ENCODE measurements at places on chromosomes 6 and 20.

DNA sequence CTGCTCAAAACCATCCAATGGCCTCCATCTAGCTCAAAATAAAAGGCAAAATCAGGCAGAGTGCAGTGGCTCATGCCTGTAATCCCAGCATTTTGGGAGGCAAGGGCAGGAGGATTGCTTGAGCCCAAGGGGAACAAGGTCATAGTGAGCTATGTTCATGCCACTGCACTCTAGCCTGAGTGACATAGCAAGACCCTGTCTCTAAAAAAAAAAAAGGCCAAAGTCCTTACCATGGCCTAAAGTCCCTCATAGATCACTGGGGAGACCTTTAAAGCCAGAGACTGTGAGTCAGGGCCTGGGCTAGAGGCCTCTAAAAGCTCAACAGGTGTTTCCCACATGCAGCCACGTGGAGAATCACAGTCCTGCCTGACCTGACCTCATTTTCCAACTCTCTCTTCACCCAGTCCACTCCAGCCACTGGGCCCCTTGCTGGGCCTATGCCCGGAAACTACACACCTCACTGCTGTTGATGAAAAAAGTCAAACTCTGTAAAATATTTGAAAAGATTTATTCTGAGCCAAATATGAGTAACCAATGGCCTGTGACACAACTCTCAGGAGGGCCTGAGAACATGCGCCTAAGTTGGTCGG, 28.2 kb upstream of the TAB2 start:
- DNase-seq, result no peak

DNA sequence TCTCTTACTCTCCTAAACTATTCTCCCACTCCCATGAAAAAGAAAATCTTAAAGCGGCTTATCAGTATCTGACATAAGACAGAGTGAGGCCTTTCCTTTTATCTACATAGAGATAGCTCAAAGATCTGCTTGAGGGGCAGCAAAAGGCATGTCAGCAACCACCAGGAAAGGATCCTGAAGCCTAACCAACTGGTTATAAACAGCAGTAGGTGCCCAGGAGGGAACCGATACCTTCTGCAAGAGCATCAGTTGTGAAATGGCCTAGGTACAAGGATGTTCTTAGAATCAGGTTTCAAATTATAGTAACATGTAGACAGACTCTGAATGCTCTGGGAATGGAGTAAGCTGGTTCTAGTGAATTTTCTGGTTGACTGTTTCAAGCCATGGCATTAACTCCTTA, 21.4 kb downstream of the JARID2 start:
- no peak for DNase-seq

- no peak for DNase-seq
Observed at GRCh38 chr20:8227293-8227692, 95.2 kb downstream of the PLCB1 start.

DNA sequence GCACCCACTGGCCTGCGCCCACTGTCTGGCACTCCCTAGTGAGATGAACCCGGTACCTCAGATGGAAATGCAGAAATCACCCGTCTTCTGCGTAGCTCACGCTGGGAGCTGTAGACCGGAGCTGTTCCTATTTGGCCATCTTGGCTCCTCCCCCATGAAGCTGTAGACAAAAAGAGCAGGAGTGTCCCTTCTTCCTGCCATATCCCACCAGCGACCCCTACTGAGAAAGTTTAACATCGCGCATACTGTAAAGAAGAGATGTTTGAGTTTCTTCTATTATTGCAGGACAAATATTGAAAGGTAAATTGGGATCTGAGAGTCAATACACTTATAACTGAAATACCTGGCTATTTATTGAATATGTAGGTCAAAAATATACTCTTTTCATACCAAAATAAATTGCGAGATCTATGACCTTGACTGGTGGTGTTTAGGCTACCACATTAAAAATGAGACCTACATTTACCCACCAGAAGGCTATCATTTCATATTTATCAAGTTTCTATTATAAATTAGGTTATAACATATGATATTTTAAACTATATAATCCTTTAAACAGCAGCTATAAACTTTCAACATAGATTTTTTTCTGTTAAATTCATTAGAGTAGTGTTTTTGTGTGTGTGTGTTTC, 586.3 kb downstream of the HTR1B start:
- DNase-seq, result peak; percentile 18

DNA sequence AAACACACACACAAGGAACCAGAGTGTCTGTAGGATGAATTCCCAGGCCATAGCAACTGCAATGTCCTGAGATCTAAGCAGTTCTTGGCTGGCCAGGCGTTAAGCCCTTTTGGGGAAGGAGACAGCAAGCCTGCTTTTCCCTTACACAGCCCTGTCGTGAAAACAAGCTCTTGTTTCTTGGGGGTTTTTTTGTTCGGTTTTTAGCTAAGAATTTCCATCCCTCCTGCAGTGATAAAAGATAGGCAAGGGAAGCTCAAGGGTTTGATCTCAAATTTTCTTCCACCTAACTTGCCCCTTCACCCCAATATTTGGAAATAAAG, 1.5 kb downstream of the TNFRSF21 start:
- peak; percentile 16 for DNase-seq

- DNase-seq, result no peak
Observed at GRCh38 chr20:63246490-63247288, 7.6 kb downstream of the NKAIN4 start.

DNA sequence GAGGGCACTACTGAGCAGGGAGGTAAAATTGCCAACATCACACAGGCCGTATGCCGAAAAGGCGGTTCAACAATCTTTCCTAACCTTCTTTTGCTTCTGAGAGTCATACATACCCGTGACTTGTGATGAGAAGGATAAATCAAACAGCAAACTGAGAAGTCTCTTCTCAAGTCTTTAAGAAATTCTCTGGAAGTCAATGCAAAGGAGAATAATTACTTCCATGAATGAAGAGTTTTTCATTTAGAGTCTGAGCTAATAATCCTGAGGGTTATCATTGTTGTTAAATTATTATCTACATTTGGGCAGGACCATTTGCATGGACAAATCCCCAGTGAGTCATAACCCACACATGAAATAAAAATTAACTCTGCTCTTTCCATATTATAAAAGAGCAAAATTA, 22.4 kb upstream of the ILRUN start:
- no peak for DNase-seq

GRCh38 chr6:53520320-53520928, 24.5 kb downstream of the GCLC start:
- DNase-seq, result no peak

- no peak for DNase-seq
Observed at GRCh38 chr6:166809721-166810120, 146.6 kb downstream of the RNASET2 start.

DNA sequence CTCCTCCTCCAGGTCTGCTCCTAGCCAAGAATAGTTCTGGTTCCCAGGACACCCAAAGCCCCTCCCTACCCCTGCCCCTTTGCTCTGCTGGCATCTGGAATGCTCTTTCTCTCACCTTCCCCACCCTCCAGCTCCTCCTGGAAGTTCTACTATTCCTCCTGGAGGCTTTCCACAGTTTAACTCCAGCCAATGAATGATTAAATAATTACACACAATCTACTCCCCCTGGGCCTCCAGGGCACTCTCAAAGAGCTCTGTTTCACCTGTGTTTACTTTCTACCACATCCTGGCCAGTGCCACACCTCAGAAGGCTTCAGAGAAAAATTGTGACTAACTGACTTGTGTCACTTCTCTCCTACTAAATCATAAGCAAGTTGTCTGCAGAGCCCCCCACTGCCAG, 36.2 kb downstream of the GCM1 start:
- DNase-seq, result no peak

GRCh38 chr6:57163956-57164355, 8.2 kb upstream of the BAG2 start:
- no peak for DNase-seq

DNA sequence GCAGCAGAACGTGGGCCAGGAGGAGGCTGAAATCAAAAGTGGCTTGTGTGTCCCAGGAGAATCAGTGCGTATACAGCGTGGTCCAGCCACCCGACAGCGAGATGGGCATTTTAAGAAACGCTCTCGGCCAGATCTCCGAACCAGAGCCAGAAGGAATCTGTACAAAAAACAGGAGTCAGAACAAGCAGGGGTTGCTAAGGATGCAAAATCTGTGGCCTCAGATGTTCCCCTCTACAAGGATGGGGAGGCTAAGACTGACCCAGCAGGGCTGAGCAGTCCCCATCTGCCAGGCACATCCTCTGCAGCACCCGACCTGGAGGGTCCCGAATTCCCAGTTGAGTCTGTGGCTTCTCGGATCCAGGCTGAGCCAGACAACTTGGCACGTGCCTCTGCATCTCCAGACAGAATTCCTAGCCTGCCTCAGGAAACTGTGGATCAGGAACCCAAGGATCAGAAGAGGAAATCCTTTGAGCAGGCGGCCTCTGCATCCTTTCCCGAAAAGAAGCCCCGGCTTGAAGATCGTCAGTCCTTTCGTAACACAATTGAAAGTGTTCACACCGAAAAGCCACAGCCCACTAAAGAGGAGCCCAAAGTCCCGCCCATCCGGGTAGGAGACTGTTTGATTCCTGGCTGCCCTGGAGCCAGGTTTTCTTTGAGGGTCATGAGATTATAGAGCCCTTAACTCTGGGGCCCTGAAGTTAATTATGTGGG, 75.3 kb downstream of the ASXL1 start:
- no peak for DNase-seq

DNA sequence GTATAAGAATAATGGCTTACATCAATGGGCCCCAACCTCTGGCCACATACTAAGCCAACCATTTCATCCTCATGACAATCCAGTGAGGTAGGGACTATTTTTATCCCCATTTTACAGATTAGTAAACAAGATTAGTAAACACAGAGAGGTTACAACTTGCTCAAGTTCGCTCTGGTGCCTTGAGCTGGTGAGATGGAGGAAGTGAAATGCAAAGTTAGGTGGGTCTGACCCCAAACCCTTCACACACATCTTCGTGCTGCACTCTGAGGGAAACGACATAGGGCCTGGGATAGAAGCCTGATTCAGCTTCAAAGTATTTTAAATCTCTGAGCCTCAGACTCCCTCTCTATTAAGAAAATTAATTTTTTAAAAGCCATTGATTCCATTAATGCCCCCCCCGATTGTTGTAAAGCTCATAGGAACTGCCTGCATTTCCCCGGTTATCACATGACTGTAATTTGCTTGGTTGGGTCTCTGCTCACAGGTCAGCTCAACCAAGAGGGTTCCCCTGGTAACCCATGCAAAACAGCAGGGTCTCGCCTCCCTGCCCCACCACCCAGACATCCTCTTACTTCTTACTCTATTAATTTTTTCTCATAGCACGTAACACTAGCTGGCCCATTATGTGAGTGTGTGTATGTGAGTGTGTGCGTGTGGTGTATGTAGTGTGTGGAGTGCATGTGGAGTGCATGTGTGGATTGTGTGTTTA, 221.2 kb downstream of the MAFB start:
- DNase-seq, result no peak

DNA sequence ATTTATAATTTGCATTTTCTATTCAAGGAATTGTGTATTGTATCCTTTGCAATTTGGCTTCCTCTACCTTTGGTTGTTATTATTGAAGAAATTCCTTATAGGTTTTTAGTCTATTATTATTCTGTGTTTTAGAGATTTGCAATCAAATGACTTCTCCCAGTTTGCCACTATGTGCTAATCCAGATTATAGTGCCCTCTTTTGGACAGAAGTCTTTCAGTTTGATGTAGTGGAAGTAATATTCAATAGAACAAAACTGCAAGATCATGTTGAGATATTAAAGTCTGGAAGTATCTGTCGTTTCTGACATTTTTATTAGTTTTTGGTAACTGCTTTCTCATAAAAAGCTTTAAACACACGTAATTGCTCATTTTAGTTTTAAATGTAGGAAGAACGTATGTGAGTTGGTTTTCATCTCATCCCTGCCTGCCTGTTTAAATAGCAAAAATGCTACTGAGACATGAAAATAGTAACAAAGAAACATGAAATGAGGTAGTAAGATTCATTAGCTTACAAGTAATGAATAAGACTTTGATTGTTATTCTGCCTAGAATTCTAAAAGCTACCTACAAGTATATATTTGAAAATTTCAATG, 72.8 kb downstream of the RTN4IP1 start:
- DNase-seq, result peak; percentile 73

DNA sequence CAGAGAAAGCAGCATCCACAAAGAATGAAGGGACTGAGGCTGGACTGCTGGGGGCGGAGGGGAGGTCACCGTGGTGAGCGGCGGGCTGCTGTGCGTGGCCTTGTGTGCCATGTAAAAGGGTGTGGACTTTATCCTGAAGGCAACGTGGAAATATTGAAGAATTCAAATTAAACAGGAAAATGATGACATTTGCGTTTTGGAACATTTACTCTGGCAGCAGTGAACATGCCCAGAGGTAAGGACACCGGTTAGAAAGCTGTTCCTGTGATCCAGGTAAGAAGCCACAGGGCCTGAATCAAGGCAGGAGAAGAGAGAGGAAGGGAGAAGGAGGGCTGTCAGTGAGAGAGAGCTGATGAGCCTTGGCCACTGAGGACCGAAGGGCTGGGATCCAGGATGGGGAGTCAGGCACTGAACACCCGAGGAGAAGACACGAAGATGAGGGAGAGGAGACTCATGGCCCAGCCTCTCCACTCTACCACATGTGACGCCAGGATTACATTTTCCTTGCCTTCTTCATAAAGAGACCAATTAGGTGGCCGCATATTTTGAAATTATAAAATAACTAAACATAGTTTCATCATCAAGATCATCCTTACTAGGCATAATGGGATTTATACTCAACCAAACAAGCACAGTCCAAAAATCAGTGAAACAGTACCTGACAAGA, 58.4 kb downstream of the TRAM2 start:
- no peak for DNase-seq

DNA sequence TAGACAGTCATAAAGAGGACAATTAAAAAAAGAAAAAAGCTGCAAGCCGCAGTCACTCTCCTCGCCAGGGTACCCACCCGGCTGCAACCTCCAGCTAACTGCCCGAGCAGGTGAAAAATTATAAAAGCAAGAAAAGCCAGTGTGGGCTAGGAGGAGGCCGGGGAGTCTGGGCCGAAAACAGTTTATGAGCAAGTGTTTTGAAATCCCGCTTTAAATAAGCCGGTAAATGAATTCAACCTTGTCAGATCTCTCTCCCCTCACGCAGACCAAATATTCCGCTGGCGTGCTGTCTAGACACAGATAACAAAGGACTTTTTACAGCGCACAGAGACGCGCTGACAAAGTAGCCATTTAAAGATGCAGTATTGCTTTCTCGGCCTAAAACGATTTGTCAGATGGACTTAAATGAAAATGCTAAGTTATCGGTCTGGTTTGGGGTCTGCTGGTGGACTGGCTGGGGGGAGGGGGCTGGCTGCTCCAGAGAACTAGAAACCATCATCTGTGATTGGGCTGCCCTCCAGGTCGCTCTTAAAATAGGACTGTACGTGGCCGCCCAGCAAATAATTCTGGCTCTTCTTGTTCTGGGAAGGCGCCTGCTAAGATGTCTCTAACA, 24.6 kb downstream of the PMEPA1 start:
- DNase-seq, result no peak

- no peak for DNase-seq
Observed at GRCh38 chr6:114718186-114718585, 375.4 kb upstream of the HS3ST5 start.

All from hematopoietic multipotent progenitor cell (in vitro differentiated cells).